ENCODE measurements at places on chromosomes 11 and 22.

DNA sequence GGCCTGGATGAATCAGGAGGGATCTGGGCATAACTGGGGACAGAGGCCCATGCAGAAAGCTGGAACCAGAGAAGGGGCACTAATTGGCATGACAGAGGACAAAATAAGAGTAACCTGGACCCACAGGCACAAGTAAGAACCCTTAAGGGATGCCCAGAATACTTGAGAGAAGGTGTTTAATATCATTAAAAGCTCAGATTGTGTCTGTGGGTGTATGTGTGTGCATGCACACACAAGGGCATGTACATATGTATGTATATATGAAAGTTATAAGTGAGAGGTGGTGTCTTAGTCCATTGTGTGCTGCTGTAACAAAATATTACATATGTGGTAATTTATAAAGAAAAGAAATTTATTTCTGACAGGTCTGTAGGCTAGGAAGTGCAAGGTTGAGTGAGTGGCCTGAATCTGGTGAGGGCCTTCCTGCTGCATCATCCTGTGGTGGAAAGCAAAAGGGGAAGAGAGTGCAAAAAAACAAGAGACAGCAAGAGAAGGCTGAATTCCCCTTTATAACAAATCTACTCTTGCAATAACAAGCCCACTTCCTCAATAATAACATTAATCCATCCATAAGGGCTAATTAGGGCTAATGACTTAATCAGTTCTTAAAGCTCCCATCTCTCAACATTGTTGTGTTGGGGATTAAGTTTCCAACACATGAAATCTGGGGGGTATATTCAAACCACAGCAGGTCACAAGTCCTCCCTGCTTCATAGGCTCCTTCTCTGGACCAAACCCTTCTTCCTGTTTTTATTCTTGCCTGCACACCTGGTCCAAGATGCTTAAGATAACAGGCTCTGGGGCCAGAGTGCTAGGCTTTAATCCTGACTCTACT, 68.3 kb upstream of the POU2AF2 start:
- DNase-seq = peak; percentile 90

GRCh38 chr11:122796128-122796717, 42.1 kb upstream of the CRTAM start:
- peak; percentile 58 for DNase-seq

DNA sequence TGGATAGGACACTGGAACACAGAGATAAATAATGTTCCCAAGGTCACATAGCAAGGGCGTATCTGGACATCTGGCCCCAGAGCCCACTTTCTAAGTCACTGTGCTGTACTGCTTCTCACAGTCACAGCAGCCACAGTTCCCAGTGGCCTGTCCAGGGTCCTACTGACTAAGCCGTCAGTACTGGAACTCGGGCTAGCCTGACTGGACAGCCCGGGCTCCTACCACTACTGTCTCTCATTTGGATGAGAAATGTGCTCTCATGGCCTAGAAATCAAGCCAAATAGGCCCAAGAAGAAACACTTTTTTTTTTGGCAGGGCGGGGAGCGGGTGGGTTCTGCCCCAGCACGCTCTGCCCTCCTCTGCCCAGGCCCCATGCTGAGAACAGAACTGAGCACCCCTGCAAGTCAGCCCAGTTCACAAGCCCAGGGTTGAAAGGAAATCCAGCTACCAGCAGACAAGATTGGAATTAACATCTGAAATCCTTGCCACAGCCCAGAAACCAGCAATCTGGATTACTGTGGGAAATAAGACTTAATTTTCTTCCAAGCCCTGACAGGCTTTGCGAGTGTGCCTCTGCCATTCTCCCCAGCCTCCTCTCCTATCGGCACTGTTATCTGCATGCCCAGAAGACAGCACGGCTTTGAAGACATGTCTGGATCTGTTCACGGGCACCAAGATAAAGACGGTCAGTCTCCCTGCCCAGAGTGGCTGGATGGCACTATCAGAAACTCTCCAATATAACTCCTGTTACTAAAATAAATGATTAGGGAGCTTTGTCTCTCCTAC, 182.9 kb upstream of the NCAM1 start:
- no peak for DNase-seq

GRCh38 chr22:47835726-47836125, 1073.3 kb downstream of the TBC1D22A start:
- no peak for DNase-seq

- DNase-seq = no peak
Measured at GRCh38 chr11:520428-521176, 13.6 kb upstream of the RNH1 start.

- DNase-seq = no peak
Measured at GRCh38 chr11:73397468-73398131, 21.4 kb downstream of the RELT start.

- no peak for DNase-seq
Measured at GRCh38 chr11:1390569-1391164, 933 bp downstream of the BRSK2 start.

GRCh38 chr11:125846188-125846587, 13.1 kb downstream of the PATE4 start:
- DNase-seq = no peak

- no peak for DNase-seq
Measured at GRCh38 chr22:43390872-43391271, 20.9 kb upstream of the MPPED1 start.

DNA sequence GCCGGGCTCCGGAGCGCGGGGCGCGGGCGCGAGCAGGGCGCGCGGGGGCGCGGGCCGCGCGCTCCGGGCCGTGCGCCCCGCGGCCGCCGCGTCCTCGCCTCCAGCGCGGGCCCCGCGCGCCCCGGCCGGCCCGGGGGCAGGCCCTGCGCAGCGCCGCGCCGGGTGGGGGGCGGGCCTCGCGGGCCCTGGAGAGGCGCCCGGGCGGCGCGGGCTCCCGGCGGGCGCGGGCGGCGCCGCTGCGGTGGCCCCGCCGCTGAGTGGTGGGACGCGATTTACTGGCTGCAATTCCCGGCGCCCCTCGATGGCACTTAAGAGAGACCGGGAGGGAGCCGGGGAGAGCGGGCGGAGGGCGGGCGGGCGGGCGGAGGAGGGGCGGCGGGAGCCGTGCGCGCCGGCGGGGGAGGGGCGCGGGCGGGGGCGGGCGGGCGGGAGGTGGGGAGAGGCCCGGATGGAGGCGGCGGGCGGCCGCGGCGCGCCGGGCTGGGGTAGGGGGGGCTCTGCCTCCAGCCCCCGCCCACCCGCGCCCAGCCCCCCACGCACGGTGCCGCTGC, 73.2 kb upstream of the TCF20 start:
- DNase-seq = no peak

DNA sequence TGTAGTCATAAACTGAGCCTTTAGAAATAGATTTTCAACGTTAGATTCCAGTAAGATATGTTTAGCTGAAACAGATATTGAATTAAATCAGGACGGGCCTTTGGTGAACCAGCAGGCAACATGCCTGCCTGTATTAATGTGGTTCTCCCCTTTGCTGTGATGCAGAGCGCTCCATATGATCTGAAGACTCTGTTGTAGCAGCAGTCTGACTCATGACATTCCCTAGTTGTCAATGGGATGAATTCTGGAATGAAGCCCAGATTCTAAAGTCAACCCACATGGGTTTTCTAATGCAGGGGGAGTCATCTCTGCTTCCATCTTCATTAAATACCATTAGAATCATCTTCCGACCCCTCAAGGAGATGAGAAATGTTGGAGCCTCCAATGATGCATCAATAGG, 864.5 kb downstream of the NTM start:
- no peak for DNase-seq

DNA sequence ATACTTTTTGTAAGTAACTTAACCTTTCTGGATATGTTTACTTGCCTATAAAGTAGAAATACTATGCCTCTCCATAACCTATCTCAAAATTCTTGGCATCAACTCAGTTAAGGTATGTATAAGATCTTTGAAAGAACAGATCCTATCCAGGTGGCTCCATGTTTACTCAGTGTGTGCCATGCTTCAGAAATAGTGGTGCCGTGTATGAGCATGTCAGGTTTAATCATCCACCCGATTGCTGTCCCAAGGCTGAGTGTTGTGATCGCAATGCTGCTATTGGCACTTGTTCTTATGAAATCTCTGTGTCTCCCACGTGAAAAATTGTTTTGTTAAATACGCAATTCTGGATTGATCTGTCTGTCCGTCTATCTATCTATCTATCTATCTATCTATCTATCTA, 85.9 kb upstream of the SNX19 start:
- no peak for DNase-seq

- DNase-seq = no peak
Measured at GRCh38 chr11:24390762-24391161, 106.1 kb upstream of the LUZP2 start.

DNA sequence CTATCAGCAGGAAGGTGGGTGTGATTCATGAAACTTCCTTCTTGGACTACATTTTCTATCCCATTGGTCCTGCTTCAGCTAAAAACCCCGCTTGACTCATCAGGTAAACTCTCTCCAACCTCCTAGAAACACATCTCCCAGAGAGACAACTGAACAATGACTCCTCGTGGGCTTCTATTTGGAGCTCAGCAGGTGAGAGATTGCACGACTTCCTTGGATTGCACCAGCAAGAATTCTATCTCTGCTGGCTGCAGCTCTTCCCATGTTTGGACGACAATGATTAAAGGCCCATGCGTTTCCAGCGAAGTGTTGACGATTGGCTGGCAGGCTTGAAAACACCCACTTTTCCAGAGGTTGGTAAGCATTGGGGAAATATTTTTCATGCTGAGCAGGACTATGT, 216.1 kb upstream of the NTM start:
- no peak for DNase-seq

- DNase-seq = peak; percentile 53
Measured at GRCh38 chr11:102528618-102529017, 1.9 kb downstream of the MMP7 start.

DNA sequence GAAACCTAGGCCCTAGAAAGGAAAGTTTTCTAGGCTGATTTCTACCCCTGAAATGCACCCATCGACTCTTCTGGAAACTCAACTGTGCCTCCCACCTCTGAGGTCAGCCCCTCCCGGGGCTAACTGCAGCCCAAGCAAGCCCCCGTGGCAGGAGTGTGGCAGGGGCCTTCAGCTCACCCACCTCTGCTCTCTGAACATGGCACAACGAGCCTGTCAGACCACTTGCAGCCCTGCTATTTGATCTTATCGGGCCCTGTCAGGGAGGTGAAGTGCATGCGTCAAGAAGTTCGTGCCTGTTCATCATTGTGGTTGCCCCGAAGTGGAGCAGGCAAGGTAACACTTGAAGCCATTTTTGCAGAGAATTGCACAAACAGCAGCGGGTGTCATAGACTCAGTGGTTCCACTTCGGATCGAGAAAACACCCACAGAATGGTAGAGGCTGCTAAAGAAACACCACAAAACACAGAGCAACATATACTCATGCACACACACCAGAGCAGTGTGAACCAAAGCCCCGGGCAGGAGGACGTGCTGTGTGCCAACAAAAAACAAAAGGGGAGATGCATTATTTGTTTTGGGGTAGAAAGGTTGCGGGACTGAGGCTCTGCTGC, 262.7 kb downstream of the ETS1 start:
- no peak for DNase-seq

- no peak for DNase-seq
Measured at GRCh38 chr11:111823131-111823530, 48.2 kb downstream of the ALG9 start.

Measured in inflammatory macrophage treated with lipopolysaccharide for 4 hours (primary cell).